Cerebellum (tissue), 4 donors: ENCODE measurements at places on chromosomes 12 and 14. TPM values are rescaled to one million over a fixed set of nuclear protein-coding genes. Genes with fewer than 3 reads are reported as not detected.

DNA sequence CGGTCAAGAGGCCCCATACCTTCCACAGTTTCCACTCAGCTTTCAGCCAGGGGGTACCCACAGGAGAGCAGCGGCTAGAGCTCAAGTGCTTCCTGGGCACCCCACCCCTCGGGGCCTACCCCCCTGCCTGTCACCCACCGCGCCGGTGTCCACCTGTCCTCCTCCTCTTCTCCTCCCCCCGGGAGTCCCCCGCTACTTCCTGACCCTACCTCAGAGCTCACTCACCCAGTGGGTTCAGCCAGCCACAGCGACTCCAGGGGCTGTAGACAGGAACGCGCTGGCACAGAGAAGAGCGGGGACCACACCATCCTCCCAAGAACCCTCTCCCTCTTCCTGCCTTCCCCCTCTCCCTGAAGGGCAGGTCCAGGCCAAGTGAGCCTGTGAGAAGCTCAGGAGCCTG lies 123.0 kb downstream of the ESRRB start:
- DNase-seq: no peak

The ST8SIA1 gene
- total RNA-seq: 67.5 TPM

GRCh38 chr12:119225454-119225853 lies 46.7 kb downstream of the HSPB8 start:
- no peak for DNase-seq

GRCh38 chr12:24226745-24227350 lies 277.4 kb upstream of the SOX5 start:
- DNase-seq: no peak

The PPFIA2 gene
- 148 TPM for total RNA-seq

The GPR84 gene
- 0.36 TPM for total RNA-seq

GRCh38 chr14:91332986-91333649 lies 84.5 kb downstream of the CCDC88C start:
- DNase-seq: no peak

DNA sequence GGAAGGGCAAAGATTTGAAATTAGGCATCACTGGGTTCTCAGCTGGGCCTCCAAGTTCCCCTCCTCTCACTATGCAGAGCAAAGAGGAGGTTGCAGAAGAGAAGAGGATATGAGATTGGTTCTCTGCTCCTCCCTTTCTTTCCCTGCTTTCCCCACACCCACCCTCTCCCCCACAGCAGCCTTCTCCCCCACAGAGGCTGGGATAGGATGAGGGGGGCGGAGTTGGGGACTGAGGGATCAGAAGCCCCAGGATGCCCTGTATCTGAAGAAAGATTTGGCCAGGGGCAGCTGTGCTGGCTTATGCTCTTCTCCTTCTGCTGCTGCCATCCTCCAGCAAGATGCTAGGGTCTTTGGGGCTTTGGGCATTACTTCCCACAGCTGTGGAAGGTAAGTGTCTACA lies at the start of gene AMHR2:
Gene AMHR2 (plus strand): TSS at position 259 of the 400 bp plus-strand sequence. CDS start 80 bp downstream, at position 339.
- no peak for DNase-seq

DNA sequence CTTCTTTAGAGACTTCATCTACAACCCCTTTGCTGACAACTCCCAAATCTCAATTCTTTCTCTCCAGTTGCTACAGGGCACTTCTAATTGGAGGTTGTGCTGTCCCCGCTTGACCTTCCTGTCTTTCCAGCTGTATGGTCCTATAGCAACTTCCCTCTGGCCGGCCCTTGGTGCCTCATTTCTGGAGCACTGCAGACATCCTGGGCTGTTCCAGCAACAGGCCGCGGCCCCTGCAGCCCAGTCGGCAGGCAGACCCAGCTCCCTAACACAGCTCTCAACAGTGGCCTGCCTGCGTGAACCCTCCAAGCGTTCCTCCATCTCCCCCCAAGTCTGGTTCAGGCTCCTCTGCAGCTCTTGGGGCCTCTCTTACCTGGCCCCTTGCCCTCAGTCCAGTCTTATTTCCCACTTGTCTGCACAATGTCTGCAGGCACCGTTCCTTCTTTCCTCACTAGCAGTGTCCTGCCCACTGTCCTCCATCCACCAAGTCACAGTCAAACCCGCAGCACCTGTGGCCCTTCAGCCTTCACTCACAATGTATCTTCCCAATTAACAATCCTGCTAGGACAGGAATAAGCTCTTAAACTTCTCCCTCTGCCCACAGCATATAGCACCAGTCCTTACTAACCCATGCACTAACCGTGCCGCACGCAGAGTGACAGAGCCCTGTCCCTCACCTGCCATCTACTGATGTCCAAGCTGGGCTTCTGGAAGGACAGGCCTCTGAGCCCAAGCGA lies 1.6 kb upstream of the EML1 start:
- no peak for DNase-seq
